ENCODE measurements at places on chromosomes 13 and 19.

DNA sequence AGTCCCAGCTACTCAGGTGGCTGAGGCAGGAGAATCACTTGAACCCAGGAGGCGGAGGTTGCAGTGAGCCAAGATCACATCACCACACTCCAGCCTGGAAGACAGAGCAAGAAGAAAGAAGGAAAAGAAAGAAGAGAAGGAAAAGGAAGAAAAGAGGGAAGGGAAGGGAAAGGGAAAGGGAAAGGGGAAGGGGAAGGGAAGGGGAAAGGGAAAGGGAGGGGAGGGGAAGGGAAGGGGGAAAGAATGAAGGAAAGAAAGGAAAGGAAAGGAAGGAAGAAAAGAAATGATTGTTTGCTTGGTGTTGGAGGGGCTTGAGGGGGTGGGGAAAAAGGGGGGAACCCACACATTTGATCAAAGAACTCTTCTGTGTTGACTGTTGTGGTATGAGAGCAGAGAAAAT, 10.0 kb downstream of the PMIS2 start:
- no peak for DNase-seq

- no peak for DNase-seq
Observed at GRCh38 chr13:112058941-112059340, 8.0 kb upstream of the SOX1 start.

GRCh38 chr13:28531077-28531844, 36.3 kb upstream of the FLT1 start:
- DNase-seq: peak; percentile 13

GRCh38 chr19:51161266-51161665, 19.2 kb downstream of the SIGLEC7 start:
- DNase-seq: no peak

DNA sequence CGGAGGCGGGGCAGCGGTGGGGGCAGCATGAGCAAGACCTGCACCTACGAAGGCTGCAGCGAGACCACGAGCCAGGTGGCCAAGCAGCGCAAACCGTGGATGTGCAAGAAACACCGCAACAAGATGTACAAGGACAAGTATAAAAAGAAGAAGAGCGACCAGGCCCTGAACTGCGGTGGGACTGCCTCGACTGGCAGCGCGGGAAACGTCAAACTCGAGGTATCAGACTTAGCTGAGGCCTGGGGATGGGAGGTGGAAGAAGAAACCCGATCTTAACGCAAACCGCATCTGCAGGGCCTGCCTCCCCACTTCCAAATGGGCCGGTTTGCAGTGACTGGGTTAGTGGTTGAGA, 693 bp downstream of the RFXAP start:
- peak; percentile 10 for DNase-seq

DNA sequence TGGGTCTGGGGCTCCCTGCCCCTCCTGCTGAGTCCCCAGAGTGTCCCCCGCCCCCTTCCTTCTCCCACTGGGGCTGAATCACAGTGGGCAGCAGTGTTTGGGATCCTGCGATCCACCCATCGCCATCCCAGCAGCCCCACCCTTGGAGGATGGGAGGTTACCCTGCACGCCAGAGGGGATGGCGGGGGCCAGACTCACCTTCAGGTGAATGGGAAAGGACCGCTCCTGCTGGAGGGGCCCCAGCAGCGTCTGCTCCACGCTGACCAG, 569 bp downstream of the DLEU7 start:
- DNase-seq: no peak

DNA sequence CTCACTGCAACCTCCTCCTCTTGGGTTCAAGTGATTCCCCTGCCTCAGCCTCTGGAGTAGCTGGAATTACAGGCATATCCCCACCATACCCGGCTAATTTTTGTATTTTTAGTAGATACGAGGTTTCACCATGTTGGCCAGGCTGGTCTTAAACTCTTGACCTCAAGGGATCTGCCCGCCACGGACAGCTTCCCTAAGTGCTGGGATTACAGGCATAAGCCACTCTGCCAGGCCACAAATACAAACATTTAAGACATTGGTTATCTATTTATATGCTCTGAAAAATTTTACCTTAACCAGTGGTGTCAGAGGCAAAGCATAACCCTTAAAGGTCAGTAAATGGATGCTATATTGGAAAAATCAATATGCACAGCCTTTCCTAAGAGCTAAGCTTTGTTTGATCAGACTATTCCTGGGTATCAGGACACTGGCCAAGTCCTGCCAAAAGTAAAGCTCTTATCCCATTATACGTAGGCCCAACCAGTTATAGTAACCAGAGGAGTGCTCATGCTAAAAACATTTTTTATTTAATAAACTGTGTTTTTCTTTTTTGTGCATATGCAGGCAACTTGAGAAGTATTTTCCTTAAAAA, 56.4 kb upstream of the STARD13 start:
- no peak for DNase-seq

DNA sequence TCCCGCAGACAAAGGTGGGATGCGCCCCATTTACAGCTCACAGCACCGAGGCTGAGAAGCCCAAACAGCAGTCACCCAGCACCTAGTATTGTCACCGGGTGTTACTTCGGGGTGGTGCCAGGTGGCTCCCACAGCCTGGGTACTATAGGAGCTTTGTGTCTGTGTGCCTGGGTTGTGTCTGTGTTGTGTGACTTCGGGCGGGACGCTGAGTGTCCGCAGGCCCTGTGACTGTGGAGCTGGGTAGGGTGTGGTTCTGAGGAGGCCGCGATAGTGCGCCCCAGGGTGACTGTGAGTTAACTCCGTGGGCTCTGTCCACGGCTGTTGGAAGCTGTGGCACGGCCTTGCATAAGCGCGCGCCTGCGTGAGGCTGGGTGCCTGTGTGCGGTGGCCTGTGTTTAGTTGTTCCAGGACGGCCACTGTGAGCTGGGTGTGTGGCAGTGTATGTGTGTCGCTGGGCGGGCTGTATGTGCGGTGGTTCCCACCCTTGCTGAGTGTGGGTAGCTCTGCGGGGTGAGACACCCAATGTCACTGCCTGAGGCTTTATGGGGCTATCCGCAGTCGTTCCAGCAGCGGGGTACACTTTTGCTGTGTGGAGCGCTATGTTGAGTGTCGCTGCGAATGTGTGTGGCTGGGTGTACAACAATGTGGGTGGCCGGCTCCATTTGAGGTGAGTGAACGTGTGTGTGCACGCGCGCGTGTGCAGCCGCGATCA, 559 bp upstream of the SSBP4 start:
- no peak for DNase-seq

DNA sequence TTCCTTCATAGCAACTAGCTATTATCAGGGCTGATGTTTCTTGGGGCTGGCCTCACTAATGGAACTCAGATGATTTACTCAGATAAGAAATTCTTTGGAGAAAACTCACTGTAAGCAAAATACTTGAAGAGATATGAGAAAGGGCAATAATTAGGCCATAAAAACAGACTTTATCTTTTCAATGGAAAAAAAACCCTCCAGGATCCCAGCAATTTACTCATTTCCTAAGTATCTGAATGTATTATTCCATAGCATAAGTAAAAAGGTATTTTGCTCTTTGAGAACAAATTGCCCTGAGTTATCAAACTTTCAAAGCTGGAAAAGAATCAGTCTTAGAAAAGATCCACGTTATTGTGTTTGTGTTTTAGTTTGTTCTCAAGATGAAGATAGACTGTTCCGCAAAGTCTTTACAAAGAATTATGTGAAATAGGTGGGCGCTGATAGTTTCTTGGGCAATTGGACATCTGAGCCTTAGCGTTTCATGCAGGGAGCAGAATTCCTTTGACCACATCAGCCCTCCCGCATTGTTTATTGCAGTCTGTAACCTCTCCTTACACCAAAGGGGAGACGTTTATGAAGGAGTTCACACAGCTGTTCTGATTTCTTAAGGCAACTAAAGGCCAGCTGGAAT, 29.1 kb upstream of the CSNK1A1L start:
- peak; percentile 96 for DNase-seq

- DNase-seq: no peak
Observed at GRCh38 chr13:95403349-95404140, 102.3 kb upstream of the ABCC4 start.

GRCh38 chr19:21094347-21095025, 12.5 kb downstream of the ZNF714 start:
- DNase-seq: no peak

DNA sequence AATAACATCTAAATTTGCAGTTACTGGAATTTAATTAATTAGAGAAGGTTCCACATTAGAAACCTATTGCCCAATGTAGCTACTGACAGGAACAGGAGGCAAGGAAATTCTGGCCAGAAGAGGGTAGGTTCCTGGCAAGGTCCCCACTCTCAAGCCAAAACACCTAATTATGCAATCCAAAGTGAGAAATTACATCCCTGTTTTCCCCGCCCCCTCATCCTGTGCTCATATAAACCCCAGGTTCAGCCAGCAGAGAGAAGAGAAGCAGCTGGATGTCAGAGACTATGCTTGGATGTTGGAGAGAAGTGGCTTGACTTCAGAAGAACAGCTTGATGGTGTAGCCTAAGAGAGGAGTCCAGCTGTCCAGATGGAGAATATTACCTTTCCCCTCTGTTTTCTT, 951.3 kb upstream of the PRR20A start:
- DNase-seq: no peak

- DNase-seq: no peak
Observed at GRCh38 chr19:16084067-16084685, 7.9 kb downstream of the TPM4 start.

- no peak for DNase-seq
Observed at GRCh38 chr19:56474308-56474707, 2.8 kb downstream of the ZNF667 start.

DNA sequence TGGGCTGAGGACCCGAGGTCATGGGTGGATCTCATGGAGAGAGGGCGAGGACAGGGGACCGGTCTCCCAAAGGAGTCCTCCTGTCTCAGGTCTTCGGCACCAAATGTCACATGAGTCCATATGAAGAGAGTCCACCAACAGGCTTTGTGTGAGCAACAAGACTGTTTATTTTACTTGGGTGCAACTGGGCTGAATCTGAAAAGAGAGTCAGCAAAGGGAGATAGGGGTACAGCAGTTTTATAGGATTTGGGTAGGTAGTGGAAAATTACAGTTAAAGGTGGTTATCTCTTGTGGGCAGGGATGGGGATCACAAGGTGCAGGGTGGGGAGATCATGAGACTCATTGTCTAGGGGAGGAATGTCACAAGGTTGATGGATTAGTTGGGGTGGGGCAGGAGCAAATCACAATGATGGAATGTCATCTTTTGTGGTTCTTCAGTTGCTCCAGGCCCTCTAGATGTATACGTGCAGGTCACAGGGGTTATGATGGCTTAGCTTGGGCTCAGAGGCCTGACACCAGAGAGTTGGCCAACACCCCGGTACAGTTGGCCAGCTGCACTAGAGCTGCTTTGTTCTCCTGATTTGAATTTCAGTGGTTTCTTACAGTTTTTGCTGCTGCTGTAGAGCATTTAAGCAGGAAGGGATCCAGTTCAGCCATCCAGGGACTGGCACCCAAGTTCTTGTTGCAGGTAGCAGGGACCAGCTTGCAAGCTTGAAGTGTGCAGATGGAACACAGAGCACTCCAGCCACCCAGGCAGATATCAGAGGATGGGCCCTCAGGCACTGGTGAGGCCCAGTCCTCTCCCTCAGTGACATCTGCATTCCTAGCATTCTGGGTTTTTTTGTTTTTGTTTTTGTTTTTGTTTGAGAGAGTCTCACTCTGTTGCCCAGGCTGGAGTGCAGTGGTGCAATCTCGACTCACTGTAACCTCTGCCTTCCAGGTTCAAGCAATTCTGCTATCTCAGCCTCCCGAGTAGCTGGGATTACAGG, 26.4 kb upstream of the IGFL1 start:
- DNase-seq: no peak

- no peak for DNase-seq
Observed at GRCh38 chr19:46554161-46554560, 47.0 kb upstream of the CALM3 start.

DNA sequence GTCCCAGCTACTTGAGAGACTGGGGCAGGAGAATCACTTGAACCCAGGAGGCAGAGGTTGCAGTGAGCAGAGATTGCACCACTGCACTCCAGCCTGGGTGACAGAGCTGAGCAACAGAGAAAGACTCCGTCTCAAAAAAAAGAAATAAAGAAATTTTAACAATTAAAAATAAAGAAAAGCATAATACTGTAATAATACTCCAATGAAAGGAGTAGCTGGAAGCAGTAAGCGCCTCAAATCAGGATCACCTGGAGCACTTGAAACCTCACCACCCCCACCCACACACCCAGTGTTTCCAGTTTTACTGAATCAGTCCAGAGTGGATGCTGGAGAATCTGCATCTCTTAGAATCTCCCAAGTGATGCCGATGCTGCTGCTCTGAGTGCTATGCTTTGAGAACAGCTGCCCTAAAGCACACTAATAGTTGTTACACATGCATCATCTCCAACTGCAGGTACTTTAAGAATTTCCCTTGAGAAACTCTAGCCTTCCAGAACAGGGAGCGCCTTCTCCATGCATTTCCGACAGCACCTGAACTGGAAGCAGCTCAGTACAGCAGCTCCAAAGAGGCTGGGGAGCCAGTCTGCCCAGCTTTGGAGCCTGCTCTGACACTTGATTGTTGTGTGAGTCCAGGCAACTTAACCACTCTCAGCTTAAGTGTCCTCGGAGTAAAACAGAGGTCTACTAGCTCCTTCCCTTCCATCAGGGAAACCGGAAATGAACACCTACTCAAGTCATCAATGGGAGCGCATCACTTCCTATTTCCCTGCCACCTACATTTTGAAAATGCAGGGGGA, 2.9 kb downstream of the ABCC4 start:
- DNase-seq: no peak

- DNase-seq: no peak
Observed at GRCh38 chr19:13505761-13506470, 363 bp downstream of the CACNA1A start.

- DNase-seq: peak; percentile 89
Observed at GRCh38 chr13:35512271-35512920, 35.9 kb upstream of the MAB21L1 start.

DNA sequence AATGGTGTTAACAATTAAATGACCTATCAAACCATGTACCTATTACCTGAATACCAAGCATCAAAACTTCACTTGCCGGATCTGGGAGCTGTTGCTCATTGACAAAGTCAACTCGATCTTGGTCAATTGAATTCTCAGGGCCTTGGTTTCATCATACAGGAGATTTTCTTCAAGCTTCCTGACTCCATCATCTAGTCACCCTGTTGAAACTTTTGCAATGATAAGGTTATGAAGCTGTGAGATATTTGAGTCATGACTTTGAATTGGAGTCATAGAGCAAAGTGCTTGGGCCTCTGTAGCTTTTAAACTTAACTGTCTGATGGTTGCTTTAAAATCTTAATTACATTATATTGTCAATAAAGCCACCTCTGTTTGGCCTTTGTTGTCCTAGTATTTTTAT, 260.9 kb downstream of the COG6 start:
- peak; percentile 11 for DNase-seq
